ENCODE measurements at places on chromosomes 11 and 22.

- DNase-seq, result no peak
These were observed 101.0 kb downstream of the PDE2A start for GRCh38 chr11:72573072-72573854.

- DNase-seq, result no peak
These were observed 32.9 kb upstream of the HORMAD2 start for GRCh38 chr22:30047364-30047738.

- no peak for DNase-seq
These were observed 5.8 kb downstream of the ZBTB44 start for GRCh38 chr11:130308886-130309285.

DNA sequence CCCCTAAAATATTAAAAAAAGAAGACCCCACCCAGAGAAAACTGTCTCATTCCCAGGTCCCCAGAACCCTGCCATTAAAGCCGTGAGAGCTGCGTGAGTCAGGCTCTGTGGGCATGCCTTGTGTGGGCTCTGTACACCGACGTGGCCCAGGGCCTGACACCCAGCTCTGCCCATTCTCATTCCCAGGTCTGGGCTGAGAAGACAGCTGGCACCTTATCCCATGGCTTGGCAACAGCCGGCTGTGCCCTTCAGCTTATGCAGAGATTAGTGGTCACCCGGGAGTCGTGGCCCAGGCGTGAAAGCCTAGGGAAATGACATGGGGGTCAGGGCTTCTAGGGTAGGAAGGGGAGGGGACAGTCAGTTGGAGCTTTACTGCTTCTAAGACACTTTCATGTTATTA lies 31.9 kb downstream of the OTOG start:
- no peak for DNase-seq

DNA sequence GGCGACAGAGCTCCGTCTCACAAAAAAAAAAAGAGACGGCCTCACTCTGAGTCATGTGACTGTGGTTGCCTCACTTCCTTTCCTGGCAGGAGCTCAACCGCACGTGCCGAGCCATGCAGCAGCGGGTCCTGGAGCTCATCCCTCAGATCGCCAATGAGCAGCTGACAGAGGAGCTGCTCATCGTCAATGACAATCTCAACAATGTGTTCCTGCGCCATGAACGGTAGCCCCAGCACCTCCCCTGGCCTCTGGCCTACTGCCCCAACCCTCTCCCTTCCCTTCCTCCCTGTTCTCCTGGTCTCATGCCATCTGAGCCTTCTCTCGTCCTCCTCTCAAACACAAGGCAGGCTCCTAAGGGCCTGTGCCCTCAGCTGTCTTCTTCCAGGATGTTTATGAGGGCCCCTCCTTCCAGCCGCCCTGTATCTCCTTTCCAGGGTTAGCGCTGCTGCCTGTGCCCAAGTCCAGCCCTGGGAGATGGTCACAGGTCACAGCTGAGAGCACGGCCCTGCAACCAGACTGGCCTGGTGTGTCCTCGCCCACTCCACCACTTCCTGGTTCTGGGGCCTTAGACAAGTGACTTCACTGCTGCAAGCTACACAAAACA lies 30.7 kb downstream of the TOM1 start:
- peak; percentile 45 for DNase-seq

- DNase-seq, result no peak
These were observed 35.9 kb upstream of the P4HA3 start for GRCh38 chr11:74347381-74347780.

- no peak for DNase-seq
These were observed 1.1 kb downstream of the THAP12 start for GRCh38 chr11:76379807-76380158.

- no peak for DNase-seq
These were observed 11.1 kb downstream of the BACE1-AS start for GRCh38 chr11:117302228-117302627.

GRCh38 chr11:119671051-119671450 lies 57.9 kb downstream of the NECTIN1 start:
- peak; percentile 88 for DNase-seq

GRCh38 chr11:120747850-120748814 lies 236.6 kb downstream of the GRIK4 start:
- no peak for DNase-seq

DNA sequence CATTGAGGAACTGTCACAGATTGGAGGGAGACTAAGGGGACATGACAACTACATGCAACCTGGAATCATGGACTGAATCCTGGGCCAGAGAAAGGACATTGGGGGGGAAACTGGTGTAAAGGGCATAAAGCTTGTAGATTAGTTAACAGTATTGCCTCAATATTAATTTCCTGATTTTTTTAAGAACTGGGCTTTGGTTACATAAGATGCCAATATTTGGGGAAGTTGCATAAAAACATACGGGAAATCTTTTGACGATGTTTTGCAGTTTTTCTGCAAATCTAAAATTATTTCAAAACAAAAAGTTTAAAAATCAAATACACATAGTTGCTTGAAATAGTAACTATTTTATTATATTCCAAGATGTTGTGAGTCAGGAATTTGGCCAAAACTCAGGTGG lies 2.9 kb upstream of the FOLR3 start:
- no peak for DNase-seq

GRCh38 chr11:28833169-28833568 lies 725.0 kb downstream of the METTL15 start:
- no peak for DNase-seq

- no peak for DNase-seq
These were observed 29.4 kb upstream of the LYVE1 start for GRCh38 chr11:10597877-10598351.

GRCh38 chr11:27313157-27313821 lies 49.7 kb downstream of the CCDC34 start:
- DNase-seq, result no peak

- no peak for DNase-seq
These were observed 149.6 kb upstream of the OPCML start for GRCh38 chr11:133681901-133682300.

- DNase-seq, result peak; percentile 42
These were observed 96.1 kb downstream of the FDX1 start for GRCh38 chr11:110525883-110526282.

DNA sequence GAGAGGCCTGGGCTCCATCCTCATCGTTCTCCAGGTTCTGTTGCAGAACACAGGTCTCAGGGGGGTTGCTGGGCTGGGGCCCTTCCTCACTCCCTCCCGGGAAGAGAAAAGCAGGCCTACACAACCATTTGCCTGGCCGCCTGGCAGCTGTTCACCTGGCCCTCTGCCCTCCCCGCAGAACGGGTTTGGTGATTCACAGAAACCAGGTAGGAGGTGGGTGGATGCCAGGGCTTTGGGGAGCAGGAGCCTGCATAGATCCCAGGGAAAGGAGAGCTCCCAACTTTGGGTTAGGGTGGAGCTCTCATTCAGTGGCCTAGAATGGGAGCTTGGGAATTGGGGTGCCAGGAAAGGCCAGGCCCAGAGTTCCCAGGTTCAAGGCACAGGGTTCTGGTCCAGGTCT lies 995 bp downstream of the TMEM134 start:
- DNase-seq, result no peak

DNA sequence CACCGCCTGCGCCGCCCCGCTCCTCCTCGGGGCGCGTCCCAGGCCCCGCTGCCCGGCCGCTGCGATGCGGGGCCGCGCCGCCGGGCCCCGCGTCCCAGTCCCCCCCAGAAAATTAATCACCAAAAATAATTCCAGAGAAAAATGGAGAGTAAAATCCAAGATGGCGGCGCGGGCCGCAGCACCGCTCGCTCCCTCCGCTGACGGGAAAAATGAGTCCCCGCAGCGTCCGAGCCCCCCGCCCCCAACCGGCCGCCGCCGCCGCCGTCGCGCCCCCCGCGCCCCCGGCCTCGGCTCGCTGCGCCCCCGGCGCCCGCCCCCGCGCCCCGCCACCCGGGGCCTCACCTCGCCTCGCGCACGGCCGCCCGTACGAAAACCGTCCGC lies at the start of gene KMT5B:
Gene KMT5B (minus strand): TSS at position 162 of the 381 bp plus-strand sequence. CDS start 23,220 bp downstream, outside the sequence.
- DNase-seq, result peak; percentile 39

DNA sequence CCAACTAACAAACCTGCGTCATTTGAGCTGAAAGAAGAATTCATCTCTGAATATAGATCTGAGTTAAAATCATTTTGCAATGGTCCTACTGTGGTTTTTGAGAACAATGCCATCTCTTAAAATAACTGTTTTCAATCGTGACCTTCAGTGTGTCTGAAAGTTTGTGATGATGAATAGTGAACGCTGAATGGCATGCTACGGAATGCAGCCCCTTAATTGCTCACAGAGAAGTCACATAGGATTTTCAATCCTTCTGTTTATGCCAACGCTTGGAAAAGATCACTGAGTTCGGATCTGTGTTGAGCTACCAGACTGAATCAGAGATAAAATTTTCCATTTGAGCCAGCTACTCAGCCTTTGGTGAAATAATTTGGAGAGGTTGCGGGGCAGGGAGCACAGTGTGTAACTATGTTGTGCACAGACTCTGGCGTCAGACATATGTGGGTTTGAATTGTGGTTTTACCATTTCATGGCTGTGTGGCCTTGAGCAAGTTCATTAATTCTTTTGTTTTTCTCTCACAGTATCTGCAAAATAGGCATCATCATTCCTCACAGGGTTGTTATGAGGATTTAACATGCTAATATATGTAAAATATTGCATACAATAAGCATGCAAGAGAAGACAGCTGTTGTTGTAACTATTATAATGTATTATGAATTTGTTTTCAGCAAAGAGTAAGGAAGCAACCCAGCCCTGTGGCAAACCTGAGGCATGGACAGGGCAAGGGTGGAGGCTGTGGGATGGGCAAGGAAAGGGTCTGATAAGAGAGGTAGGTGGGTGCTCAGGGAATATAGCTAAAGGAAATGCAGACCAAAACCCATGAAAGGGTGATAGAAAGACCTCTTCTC lies 679.9 kb downstream of the KCNA4 start:
- no peak for DNase-seq

GRCh38 chr11:78339483-78339882 lies 78.1 kb downstream of the GAB2 start:
- no peak for DNase-seq

DNA sequence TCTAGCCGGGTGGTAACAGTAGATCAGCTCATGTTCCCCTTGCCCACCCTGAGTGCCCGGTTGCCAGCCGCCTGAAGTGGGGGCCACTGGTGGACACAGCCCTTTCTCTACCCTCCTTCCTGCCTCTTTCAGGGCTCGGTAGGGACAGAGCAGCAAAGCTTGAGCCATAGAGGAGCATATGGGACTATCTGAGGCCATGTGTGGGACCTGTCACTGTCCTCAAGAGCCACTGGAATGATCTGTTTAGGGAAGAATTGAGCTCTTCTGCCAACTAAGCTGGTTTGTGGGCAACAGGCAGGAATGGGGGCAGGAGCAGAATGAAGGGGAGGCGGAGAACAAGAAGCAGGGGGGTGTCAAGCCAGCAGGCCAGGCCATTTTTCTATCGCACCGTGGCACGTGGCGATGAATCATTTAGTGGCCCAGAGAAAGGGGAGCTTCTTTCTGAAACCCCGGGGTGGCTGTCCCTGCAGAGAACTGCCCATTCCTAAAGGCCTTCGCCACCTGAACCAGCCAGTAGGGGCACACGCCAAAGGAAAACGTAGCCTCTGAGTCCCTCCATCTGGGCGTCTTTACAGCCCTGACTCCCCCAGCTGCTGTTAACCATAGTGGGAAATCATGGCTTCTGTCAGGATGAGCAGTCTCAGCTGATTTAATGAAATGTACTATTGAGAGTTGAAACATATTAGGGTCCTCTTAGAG lies 8.8 kb downstream of the ASPHD2 start:
- DNase-seq, result no peak

DNA sequence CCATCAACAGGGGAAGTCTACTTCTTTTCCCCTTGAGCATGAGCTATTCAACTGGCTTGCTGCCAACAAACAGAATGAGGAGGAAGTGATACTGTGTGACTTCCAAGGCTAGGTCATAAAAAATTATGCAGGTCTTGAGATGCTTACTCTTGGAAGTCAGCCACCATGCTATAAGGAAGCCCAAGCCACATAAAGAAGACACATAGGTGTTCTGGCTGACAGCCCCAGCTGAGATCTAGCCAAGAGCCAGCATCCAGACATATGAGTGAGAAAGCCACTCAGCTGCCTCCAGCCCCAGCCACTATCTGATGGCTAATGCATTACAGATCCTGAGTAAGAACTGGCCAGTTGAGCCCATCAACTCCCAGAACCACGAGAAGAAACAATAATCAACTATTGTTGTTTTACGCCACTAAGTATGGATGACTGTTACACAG lies 31.0 kb upstream of the PPP2R1B start:
- DNase-seq, result no peak

GRCh38 chr22:23385678-23386631 lies 194.1 kb downstream of the IGLL1 start:
- peak; percentile 61 for DNase-seq

GRCh38 chr11:73875380-73875779 lies 1.3 kb downstream of the COA4 start:
- no peak for DNase-seq

DNA sequence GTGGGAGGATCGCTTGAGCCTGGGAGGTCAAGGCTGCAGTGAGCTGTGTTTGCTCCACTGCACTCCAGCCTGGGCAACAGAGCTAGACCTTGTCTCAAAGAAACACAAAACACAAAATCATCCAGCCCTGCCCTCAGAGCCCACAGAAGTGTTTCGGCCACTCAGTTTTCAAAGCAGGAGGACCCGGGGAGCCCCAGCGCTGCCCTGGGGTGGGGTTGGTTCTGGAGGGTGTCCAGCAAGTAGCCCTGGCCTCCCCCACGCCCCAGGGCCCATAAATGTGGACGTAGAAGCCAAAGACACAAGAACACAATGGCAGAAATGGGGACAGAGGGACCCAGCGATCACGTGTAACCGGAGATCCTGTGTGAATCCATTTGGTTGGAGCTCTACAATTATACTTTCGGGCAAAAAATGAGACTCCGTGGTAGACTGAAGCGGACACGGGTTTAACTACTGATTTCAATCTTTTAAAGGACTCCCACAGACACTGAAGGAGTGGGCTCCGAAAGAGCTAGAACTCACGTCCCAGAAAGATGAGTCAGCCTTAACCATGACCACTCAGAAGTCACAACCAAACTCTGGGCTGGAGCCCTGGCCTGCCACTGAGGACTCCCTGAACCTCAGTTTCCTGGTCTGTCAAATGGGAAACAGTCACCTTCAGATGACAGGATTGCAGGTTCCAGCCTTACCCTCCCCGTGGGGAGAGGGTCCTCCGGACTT lies 9.0 kb upstream of the CYTH4 start:
- peak; percentile 30 for DNase-seq

- DNase-seq, result peak; percentile 82
These were observed at the start of gene SIPA1 for GRCh38 chr11:65637794-65638419. Gene SIPA1 (plus strand): TSS chr11:65638101. CDS start chr11:65640922, 2,821 bp downstream.

DNA sequence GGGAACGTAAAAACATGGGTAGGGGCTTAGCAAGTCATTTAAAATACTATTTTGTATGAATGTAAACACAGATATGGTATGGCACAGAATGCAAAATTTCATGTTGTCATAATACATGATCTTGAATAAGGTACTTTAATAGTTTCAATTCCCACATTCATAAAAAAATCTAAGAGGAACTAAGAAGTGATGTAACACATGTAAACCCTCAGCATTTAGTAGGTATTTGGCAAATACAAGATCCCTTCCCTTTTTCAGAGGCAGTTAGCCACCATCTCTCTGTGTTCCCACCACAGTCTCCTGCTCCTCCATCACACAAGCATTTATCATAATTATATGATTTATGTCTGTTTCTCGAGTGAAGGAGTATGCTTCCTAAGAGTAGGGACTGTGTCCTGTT lies 251.8 kb downstream of the TENM4 start:
- no peak for DNase-seq

All from AG04450 (cell line).